ENCODE measurements at places on chromosomes 6 and 20.

DNA sequence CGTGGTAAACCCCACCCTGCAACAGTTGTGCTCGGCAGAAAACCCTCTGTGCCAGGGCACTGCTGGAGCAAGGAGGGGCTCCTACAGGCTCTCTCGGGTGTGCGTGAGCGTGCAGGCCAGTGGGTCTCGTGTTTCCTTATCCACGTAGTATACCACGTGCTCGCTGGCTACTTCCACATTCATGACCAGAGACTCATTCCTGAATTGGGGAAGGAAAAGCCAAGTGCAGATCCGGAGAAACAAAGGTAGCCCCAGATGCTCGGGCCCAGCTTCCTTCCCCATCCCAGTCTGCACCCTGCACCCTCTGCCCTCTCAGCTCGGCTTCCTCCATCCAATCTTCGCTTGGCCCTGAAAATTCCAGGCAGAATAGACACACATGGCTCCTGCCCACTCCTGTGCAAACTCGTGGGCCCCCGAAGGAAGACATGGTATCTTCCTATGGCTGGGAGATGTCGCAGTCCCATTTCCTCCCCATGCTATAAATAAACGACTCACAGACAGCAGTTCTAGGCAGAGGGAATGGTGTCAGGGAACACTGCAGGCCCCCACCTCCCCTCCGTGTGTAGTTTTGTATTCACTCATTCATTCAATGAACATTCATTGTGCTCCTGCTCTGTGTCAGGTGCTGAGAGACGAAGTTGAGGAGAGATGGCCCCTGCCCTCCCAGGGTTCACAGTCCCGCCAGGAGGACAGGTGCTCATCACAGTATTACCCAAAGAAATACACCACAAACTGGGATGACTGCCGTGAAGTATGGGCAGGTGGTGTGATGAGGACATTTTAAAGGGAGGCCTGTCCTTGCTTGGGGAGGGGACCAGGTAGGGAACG lies 29.6 kb downstream of the NPEPL1 start:
- DNase-seq = no peak

- no peak for DNase-seq
These were observed 10.4 kb downstream of the CD83 start for GRCh38 chr6:14128012-14128411.

- no peak for DNase-seq
These were observed 42.3 kb upstream of the RALGAPA2 start for GRCh38 chr20:20754714-20755113.

DNA sequence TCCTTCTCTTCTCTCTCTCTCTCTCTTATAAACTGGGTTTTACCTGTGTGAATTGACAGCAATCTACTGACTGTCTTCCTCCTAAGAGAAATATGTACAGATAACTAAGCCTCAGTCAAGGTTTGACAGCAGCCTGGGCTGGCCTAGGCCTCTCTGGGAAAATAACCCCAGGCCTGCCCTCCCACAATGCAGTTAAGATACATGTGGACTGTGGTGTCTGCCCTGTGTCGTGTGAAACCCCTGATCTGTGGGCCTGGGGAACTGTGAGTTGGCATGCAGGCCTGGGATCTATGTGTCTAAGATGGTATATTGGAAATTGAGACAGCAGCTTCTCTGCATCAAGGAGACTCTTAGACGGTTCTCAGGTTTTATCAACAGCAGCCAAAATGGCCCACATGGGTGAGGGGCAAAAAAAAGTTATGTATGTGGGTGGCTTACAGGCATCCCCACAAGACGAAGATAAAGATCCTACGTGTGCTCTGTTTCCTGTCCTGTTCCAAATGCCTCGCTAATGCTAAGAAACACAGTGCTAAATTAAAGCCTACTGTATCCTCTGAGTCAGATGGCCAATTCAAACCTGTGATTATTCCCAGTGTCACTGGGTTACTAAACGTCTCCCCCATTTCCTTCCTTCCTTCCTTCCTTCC lies 19.0 kb downstream of the LRFN2 start:
- no peak for DNase-seq

DNA sequence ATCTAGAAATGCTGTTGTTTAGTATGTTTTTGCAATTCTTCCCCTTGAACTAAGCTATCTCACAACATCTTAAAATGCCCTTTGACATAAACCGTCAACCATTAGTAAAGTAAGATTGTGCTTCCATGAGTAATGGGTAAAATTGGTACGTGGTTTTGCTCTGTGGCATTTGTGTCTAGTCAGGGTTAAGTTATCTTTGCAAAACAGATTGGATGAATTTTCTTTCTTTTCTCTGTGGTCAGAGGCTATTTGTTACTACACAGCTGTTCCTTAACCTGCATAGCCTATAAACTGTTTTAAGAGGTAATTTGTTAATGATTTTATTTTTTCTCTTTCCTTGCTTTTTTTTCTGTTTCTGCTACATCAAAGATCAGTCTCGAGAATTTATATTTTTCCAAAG lies 75.4 kb downstream of the RPP40 start:
- no peak for DNase-seq

Data from activated naive CD4-positive, alpha-beta T cell treated with anti-CD3 and anti-CD28 coated beads, Interleukin-2, amount 50 U/mL, for 72 hours (primary cell).